ENCODE measurements at places on chromosomes 7 and 10.

- peak; percentile 41 for DNase-seq
These were observed 12.2 kb upstream of the JMJD1C start for GRCh38 chr10:63477927-63478326.

GRCh38 chr7:100678291-100678984 is 4.9 kb downstream of the GNB2 start:
- no peak for DNase-seq

DNA sequence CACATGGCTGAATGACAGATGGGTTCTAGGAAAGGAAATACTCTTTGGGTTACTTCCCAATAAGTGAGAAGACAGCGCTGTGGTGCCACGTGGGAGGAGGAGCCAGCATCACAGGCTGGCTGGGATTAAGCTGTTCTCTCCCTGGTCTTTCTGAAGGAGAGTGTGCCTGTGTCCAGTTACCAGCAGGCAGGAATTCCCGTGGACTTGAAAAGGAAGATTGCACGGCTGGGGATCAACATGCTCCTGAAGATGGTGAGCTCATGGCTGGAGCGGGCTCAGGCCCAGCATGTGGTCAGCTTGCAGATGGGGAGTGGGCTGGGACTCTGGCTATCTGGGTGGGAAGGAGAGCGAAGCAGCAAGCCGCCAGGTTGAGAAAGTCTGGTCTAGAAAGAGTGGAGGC is 8.1 kb downstream of the ADCK2 start:
- DNase-seq: no peak

DNA sequence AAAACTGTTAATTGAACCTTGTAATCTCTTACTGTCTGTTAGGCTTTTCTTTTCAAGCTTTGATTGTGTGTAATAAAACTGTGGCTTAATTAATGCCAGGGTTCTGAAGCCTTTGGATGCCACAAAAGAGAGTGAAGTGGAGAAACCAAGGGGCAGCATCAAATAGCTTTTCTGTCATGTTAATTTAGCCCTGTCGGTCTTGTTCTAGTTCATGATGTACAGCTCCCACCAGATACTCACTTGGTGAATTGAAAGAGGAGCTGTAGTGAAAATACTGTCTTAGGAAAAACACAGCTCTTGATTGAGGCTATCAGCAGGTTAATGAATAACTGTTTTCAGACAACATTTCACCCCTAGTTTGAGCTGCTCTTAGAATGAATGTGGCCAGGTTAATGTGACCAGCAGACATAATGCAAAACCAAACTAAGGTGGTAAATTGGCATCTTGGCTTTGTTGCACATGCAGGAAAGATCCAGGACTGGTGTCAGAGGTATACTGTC is 94.2 kb downstream of the POLL start:
- DNase-seq: no peak

DNA sequence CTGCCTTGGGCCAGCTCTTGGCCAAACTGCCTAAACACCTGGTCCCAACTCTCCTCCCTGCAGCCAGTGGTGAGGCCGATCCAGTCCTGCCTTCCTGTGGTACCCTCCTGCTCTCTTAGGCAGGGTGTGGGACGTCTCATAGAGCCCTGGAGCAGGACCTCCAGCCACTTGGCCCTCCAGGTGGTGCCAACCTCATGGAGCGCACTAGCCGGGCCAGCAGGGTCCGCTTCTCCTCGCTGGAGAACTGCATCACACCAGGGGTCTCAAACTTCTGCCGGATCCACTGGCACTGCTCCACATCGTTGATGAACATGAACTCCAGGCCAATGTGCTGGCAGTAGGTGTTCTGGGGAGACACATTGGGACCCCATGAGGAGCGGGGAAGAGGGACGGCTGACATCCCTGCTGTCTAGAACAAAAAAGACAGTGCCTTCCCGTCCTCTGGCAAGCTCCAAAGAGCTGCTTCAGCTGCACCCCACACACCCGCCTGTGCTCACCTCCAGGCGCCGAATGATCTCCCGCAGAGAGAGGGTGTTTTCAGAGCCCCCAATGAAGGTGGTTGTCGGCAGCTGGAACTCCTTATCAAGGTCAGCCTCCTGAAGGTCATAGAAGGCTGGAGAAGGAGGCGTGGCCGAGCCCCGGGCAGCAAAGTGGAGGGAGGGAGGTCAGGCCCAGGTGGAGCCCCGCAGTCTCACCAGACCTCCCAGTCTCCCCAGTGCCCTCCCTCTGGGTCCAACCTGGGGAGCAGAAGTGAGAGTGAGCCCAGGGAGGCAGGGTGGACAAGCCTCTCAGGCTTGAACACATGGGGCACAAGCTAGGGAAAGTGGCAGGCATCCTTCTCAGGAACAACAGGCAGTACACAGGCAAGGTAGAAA is 10.2 kb downstream of the OGDHL start:
- DNase-seq: no peak

- no peak for DNase-seq
These were observed 29.1 kb downstream of the SPOCK2 start for GRCh38 chr10:72058989-72059842.

DNA sequence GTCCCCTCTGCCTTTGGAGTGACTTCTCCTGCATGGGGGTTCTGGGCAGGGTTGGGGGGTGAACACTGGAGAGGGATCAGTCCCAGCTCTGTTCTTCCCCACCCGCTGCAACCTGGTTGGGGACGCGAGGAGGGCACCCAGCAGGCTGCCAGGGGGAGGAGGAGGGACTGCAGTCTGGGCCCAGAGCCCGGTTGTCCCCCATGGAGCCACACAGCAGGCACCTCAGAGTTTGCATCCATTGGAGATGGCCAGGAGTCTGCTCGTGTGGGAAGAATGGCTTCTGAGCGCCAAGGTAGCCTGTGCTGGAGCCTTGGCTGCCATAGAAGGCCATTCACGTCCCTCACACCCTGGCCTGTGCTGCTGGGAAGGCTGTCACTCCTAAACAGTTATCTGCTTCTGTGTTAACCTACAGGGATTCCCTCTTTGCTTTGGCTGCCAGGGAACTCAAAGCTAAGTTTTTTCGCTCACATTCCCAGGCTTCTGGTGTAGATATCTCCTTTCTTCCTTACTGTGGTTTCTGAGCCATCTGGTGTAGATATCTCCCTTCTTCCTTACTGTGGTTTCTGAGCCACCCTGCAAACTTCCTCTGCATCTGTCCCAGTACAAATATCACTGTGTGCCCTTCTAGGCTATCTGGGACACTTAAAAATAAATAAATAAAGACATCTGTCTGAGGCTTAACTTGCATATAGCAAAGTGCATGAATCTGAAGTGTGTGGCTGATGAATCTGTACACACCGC is 133.7 kb downstream of the LHPP start:
- peak; percentile 32 for DNase-seq

DNA sequence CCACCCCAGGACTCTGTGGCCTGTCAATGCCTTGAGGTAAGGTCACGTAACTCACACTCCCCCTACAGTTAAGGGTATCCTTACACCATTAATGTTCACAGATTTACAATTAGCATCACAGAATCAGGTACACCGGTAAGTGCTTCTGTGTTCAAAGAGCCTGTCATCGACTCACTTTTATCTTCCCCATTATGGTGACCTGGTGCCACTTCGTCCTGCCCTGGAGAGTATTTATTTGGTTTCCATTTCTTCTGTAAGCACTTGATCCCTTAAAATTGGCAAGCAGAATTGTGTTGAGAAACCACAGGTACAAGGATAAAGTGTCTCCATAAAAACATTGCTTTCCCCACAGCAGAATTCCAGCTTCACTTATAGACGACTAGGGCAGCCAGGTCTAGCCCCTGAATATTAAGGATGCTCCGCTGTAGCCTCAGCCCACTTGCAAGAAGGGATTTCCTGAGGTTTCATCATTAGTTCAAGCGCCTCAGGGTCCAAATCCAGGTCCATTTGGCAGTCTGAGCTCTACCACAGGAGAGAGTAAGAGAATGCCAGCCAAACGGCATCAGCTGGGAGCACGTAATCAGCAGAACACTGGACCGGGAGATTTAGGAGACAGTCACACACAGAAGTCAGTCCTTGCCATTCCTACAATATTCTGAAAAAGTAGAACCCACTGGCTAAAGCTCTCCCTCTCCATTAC is 10.1 kb downstream of the ATXN7L1 start:
- DNase-seq: no peak

DNA sequence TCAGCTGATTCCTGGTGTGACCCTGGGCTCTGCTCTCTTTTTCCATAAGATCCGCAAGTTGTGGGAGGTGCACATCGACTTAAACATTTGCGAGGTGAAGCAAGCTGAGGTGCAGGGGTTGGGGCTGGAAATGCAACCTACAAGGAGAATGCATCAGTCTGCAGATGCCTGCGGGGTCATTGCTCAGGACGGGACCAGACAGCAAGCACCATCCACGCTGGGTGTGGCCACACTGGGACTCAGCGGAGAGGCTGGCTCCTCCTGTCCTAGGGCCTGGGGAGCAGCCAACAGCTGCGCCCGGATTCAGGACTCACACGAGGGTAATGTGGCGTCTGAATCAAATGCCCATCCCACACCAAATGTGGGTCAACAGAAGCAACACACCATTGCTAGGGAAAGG is 33.8 kb downstream of the STK32C start:
- no peak for DNase-seq

DNA sequence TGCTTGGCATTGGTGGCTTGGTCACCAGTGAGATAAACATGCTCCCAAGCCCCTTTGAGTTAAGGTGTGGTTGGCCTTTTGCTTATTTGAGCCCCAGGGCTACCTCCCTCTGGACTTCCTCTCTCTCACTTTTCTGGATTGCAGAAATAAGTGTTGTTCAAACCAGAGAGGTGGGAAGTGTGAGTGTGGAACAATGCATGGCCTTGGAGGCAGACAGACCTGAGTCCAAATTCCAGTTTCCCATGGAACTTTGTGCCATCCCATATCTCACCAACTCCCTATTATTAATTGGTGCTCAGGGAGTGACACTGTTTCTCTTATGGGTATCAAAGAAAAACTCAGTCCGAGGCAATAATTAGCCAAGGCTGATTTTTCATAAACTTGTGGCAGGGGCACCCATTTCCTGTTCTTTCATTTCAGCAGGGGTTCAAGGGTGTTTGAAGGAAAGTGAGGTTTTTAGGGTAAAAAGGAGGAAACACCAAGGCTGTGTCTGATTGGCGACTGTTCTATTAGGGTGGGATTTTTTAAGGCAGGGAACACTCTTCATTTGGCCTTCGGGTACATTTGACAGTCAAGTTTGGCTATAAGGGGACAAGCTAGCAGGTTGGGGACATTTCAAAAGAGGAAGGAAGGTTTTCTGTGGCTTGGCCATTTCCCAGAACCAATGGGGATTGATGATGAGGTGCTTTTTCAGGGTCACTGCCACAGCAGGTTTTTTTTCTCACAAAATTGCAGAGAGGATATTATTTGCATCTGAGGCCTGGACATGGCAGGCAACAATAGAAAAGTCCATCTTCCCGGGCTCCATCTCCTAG is 148.8 kb upstream of the NPY start:
- no peak for DNase-seq

DNA sequence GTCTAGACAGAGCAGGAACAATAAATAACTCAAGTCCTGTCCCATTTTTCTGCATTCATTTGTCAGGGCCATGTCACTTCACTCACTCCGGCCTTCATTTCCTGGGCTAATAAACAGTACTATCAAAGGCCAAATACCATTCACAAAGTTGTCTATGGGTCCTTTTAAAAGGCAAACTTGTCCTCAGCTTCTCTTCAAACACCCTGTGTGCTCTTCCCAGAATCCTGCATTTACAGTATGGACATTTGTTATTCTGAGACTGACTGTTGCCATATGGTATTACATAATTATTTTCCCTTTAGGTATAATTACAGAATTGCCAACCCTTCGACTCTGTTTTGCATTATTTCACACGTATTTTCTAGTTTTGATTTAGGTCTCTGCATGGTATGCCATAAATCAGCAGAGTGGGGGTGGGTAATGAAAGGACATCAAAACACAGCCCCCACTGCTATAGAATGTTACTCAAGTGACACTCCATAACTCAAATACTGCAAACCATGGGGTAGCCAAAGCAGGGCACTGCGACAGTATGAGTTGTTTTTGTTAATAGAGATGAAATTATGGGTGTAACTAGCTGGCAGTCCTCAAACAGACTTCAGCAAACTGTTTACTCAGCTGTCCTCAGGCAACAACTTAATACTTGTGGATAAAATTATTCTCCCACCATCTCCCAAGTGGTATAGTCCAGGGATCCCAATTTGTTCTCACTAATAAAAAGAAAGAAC is 183.7 kb downstream of the TRIL start:
- DNase-seq: no peak

GRCh38 chr10:6120691-6121090 is 31.9 kb downstream of the RBM17 start:
- DNase-seq: no peak

DNA sequence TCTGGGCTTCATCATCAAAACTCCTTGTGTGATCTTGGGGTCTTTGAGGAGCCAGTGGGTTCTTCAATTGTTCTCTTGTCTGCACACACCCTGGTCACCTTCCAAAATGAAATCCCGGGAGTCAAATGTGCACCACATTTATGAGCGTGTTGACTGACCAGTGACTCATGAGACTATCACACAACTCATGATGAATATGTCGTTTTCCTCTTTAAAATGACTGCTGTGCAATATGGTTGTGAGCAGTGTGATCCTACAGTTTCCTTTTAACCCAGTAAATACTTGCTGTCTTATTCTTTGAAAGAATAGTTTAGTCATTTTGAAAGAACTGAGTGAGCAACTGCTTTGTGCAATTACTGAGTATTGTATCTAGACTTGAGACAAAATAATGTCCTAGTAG is 149.2 kb downstream of the DYNC1I1 start:
- no peak for DNase-seq

GRCh38 chr7:40848541-40849221 is 713.9 kb downstream of the SUGCT start:
- no peak for DNase-seq

DNA sequence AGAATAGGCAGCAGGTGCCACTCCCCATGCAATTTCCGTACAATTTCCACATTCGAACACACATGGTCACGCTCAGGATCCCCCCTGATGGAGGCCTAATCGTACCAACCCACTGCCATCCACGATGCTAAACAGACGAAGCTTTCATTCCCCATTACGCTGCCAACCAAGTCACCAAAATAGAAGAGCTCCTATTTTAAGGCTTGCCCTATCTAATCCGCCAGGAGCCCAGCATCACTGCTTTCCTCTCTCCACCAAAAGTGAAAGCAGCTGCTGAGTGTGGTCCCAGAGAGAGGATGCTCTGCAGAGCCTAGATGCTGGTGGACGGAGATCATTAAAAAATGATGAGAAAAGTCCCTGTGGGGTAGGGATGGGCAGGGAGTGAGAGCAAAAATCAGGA is 43.3 kb downstream of the HSPA12A start:
- no peak for DNase-seq

GRCh38 chr7:84548366-84549365 is 354.1 kb upstream of the SEMA3A start:
- DNase-seq: no peak

- peak; percentile 41 for DNase-seq
These were observed 199.4 kb downstream of the USP6NL start for GRCh38 chr10:11411926-11412545.

Measured in hematopoietic multipotent progenitor cell treated with erythropoietin and hydrocortisone succinate and interleukin-3 and kit ligand, for 8 days (in vitro differentiated cells).